Pancreas (tissue), 10 donors: ENCODE measurements at places on chromosomes 7 and 10. TPM values are rescaled to one million over a fixed set of nuclear protein-coding genes. Genes with fewer than 3 reads are reported as not detected.

GRCh38 chr7:15279640-15280039 lies 282.2 kb downstream of the AGMO start:
- no peaks in the 10 kb centered on the region for H3K4me1 ChIP-seq
- DNase-seq: no peak
- H3K36me3 ChIP-seq: no peaks in the 10 kb centered on the region
- H3K4me3 ChIP-seq: no peak overlapping the region
- no peak overlapping the region for H3K27ac ChIP-seq

CYP26A1 gene
- not detected for total RNA-seq

DNA sequence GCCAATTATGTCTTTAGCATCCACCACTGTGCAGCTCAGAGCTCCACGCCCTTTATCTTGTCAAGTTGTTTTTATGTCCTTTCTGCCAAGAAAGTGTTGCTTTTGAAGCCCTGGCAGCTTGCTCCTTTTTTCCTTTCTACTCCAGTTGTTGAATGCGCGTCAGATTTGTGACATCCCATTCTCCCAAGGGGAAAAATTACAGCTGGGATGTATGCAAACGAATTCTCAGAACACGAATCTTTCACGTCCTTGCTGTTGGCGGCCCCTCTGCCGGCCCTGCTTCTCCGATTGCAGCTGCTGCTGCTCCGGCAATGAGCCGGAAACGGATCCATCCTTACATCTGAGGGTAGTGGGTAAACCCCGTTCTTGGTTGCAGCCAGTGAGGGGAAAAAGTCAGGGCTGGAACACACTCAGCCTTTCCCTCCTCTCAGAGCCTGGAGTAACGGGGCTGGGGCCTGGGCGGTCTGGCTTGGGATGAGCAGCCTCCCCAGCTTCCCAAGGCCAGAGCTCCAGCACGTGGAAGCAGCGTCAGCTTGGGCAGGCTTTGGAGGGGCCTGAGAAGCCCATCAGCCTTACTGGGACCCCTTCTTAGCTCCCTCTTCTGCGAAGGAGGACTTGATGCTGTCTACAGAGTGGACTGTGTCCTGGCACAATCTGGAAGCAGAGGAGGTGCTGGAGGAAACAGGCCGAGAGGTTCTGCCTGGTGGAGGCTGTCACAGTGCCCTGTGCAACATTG lies 79.0 kb upstream of the CHST15 start:
- H3K4me3 ChIP-seq: no peak overlapping the region
- H3K36me3 ChIP-seq: no peaks in the 10 kb centered on the region
- no peak overlapping the region for H3K27ac ChIP-seq
- no peaks in the 10 kb centered on the region for H3K4me1 ChIP-seq

WNT16 gene
- total RNA-seq: not detected

DNA sequence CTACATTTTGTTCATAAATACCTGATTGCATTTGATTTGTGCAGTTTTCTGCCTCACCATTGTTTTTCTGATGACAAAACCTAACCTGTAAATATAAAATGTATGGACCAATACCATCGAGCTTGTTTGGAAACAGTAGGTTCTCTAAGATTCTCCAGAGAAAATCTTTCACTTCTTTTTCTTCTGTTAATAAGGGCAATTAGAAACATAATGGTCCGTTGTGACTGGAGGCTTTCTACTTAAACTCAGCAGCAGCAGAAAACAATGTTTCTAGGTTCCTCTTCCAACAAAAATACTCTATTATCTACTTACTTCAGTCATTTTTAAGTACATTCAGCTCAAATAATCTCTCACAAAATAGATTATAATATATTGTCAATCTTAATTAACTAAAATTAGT lies 601.5 kb downstream of the PHTF2 start:
- no peak for DNase-seq
- no peaks in the 10 kb centered on the region for H3K4me1 ChIP-seq
- H3K36me3 ChIP-seq: no peaks in the 10 kb centered on the region
- no peaks in the 10 kb centered on the region for H3K27me3 ChIP-seq
- no peak overlapping the region for H3K4me3 ChIP-seq

SPOCK2 gene
- total RNA-seq: 0.59 TPM

SUGCT gene
- 1.0 TPM for total RNA-seq

DNA sequence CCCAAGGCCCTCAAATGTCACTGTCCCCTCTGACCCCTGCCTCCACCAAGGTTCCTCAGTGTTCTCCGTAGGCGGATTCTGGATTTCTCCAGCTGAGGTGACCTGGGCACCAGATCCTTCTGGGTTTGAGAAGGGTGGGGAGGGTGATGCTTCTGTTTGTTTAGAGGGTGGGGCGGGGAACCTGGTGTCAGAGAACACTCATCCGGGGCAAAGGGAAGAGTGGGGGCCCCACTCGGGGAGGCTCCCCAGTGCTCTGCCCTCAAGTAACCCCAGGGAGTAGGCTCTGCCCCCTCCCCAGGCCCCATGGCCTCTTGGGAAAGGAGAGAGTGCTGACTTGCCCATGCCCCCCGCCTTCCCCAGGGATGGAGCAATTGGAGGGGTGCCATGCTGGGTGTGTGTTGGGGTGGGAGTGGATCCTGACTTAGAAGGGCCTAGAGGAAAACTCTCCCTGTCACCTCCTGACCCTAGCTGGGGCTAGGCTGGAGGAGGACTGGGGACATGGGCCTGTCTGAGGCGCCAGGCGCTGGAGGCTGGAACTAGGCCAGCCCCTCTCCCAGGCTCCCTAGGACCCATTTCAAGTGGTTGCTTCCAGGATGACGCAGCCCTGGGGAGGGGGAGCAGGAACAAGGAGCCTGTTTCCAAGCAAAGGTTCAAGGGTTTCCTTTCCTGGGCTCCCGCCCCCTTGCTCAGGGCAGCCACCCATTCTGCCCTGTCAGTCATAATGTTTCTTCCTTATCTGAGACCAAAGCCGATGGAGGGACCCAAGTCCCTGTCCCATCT lies 27.9 kb downstream of the KAZALD1 start:
- no peaks in the 10 kb centered on the region for H3K4me1 ChIP-seq
- peaks cover 3% of the 10 kb centered on the region for H3K27me3 ChIP-seq
- DNase-seq: peak; percentile 39
- H3K4me3 ChIP-seq: no peak overlapping the region

- H3K36me3 ChIP-seq: no peaks in the 10 kb centered on the region
- no peak overlapping the region for H3K27ac ChIP-seq
- no peaks in the 10 kb centered on the region for H3K27me3 ChIP-seq
- DNase-seq: no peak
Observed at GRCh38 chr7:46291601-46292150, 370.6 kb upstream of the IGFBP3 start.

MOSPD3 gene
- 7.7 TPM for total RNA-seq

DNA sequence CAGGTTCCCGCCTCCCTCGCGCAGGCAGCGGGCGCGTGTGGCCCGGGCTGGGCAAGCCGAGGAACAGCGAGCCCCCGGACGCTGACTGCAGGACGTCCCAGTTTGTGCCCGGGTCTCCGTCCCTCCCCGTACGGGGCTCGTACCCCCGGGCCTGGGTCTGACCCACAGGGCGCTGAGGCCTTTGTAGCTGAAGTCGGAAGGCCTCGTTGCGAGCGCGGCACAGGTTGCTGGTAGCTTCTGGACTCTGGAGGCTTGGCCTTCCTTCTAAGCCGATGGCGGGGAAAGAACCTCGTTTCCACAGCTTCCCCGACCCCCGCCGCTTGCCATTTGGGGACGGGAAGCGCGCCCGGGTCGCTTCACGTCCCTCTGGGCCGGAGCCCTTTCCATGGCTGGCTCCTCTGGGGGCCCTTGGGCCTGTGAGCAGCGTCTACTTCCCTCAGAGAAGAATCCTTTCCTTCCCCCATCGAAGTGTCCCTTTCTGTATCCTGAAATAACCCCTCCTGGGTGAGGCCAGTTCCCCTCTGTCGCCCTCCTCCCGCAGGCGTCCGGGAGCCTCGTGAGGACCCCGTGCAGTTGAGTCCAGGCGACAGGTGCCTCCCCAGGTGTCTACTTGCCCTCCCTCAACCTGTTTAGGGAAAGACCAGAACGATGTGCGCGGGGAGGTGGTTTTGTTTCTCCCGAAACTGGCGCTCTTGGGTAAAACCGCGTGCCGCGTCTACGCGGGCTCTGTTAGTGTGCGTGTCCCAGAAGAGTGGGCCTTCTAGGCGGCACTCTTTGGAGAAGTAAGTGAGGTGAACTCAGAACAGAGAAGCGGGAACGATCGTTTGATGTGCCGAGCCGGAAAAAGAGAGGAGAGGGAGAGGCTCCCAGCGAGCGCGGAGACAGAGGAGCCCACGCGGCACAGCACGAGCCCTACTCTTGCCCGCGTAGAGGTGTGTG lies 9.3 kb downstream of the EVX1 start:
- H3K27ac ChIP-seq: no peak overlapping the region
- peaks cover 11% of the 10 kb centered on the region for H3K4me1 ChIP-seq
- H3K4me3 ChIP-seq: no peak overlapping the region
- no peak for DNase-seq
